ENCODE measurements at places on chromosomes 5 and 9.

DNA sequence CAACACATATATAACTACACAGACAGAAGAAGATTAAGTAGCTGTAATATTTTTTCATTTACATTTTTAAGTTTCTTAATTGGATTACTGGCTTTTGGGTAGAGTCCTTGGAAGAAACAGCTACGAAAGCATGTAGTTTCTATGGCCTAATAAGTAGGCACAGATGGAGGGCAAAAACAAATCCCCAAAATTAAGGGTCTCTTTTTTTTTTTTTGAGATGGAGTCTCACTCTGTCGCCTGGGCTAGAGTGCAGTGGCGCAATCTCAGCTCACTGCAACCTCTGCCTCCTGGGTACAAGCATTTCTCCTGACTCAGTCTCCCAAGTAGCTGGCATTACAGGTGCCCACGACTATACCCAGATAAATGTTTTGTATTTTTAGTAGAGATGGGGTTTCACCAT lies 27.1 kb upstream of the MTMR12 start:
- no peak for DNase-seq

DNA sequence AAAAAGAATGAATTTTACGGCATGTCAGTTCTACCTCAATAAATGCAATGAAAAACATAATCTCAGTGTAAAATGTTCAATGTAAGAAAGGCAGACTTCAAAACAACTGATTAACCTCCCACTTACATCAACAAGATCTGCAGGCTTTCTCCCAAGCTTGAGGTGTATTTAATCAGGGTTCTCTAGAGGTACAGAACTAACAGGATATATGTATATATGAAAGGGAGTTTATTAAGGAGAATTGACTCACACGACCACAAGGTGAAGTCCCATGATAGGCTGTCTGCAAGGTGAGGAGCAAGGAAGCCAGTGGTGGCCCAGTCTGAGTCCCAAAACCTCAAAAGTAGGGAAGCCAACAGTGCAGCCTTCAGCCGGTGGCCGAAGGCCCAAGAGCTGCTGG lies 35.9 kb downstream of the MARCHF3 start:
- DNase-seq, result no peak

DNA sequence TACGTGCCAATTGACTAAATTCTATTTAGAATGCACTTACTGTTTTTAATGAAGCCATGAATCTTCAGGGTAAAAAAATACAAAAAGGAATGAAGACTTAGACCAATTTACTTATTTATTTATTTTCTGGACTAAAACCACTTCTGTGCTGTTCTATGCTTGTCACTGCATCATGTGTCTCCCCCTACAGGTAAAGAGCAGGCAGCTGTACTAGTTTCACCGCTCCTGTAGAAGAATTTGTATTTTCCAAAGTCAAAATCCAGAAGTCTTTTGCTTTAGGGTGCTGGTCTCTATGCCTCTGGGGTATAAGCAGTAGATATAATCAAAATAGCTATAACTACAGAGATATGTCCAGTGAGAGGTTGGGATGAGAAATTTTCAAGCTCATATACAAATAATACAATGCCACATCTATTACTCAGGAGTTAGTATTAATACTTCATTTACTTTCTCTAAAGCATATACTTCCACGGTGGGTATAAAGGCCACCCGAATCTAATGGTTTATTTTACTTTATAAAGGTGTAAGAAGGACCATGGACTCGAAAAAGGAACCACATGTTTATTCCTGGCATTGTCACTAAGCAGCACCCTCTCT lies 591.5 kb downstream of the RAB3C start:
- DNase-seq, result peak; percentile 26

DNA sequence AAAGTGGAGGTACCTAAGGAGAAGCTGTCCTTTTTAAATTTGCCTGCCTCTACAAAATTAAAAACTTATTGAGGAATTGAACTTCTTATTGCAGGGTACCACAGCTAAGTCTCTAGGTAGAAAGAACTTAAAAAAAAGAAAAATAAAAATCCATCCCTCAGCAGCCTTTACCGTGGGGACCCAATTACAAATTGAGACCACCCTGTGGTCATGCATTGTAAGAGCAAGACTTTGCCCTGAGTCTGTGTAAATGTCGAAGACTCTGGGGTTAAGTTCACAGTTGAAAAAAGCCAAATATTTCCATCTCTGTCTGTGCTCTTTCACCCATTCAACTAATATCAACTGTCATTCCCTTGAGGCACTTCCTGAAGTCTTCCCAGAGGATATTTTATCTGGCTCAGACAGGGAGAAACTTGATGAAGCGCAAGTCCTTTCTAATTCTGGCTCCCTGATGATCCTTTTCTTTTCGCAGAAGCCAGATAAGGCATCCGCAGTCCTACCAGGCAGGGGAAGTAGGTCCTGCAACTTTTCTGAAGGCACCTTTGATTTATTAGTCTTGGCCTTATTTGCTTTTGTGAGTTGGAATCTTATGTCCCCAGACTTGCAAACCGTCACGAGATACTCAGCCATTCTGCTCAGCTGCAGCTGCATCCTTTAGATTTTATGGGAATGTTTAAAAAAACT lies 323.8 kb upstream of the WWC1 start:
- DNase-seq, result no peak

- DNase-seq, result no peak
These were observed 39.7 kb downstream of the PLPP7 start for GRCh38 chr9:131329241-131329641.

DNA sequence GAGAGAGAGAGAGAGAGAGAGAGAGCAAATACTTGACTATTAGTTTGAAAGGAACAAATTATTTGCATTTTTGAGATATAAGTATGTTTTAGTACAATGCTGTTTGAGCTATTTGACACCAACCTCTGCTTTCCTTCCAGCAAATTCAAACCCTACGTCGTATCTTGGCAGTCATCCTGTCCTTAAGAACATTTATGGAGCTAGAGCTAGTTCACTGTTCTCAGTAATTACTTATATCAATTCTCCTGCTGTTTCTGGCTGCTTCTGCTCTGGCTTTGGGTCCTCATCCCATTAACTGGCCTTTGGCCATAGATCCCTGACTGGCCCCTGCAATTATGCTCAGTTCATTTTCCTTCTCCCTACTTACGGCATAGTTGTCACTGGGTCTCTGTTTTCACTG lies 19.9 kb upstream of the ERAP2 start:
- DNase-seq, result no peak

GRCh38 chr5:176625966-176626875 lies 4.1 kb downstream of the SNCB start:
- DNase-seq, result no peak
